ENCODE measurements at places on chromosomes 3 and 15.

- DNase-seq: no peak
These were observed 12.0 kb downstream of the CMTM7 start for GRCh38 chr3:32403663-32404062.

DNA sequence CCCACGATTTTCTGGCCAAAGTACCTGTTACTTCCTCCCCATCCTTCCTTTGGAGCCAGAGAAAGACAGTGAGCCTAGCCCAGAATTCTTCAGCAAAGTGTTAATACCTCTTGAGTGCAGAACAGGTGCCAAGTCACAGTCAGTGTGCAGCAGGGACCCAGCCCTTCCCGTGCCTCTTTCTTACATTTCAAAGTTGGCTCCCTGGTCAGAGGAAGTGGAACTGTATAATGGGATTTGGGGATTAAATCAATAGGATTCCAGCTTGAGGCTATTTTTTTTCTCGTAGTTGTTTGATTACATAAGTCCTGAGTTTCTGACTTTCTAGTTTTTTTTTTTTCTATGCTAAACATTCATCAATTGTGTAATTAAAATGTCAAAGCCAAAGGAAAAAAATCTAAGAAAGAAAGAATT lies 52.6 kb upstream of the ABHD10 start:
- no peak for DNase-seq

DNA sequence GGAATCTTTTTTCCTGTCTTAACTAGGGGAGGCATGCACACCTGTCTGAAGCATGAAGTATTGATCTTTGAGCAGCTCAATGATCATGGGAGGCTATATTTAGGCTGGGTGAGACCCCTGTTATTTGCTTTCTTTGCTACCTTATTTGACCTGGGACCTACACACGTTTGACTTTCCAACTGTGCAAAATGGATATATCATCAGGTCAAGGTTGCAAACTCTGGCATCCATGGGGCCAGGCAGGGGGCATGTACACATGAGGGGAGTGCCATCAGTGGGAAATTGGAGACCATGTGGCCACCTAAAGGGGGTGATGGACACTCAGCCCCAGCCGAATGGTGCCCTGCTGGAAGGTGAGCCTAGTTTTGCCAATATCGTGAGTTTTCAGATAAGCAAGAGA lies 174.2 kb downstream of the FEZF2 start:
- no peak for DNase-seq

DNA sequence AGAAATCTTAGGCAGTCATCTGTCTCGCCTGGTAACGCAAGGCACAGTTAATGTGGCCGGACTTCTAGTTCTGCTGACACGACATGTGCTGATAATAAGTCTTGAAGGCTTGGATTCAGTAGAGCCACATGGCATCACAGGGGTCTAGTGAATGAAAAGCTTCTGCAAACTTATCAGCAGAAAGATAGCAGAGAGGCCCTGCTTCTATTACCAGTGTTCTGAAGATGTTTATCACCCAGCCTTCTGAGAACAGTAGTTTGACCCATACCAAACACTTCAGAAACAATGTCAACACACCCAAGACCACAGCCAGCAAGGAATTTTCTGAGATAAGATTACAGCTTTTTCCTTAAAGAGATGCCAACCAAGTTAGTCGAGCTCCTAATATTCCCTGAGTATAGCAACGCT lies 102.7 kb upstream of the UMPS start:
- no peak for DNase-seq

- no peak for DNase-seq
These were observed 78.9 kb downstream of the FAM81A start for GRCh38 chr15:59516655-59517461.

- DNase-seq: no peak
These were observed 250.3 kb downstream of the POLQ start for GRCh38 chr3:121295452-121295851.

DNA sequence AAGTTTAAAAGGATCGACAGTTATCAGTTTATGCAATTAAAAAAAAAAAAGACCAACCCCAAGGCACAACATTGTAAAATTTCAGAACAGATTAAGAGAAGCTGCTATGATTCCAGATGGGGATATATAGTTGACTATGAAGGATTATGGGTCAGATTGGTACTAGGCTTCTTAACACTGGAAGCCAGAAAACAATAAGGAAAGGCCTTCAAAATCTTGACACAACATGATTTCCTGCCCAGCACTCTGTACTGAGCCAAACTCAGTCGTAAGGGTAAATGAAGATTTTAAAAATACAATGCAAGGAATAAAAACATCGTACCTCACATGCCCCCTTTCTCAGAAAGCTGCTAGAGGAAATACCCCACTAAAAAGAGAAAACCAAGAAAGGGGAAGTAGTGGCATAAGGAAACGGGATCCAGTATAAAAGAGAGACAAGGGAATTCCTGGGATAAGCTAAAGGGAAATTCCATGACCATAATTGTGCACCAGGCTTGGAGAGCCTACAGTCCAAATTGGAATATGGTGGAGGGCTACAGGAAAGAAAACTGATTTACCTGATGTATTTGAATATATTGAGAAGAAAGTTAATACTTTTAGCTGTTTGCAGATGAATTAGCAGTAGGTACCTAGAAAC lies 27.9 kb downstream of the PIAS1 start:
- DNase-seq: no peak

- no peak for DNase-seq
These were observed 530.0 kb downstream of the MECOM start for GRCh38 chr3:169133178-169134161.

GRCh38 chr3:72109327-72110259 lies 324.6 kb upstream of the PROK2 start:
- DNase-seq: no peak

GRCh38 chr3:143416229-143416628 lies 296.7 kb downstream of the CHST2 start:
- DNase-seq: no peak

- DNase-seq: no peak
These were observed 69.1 kb downstream of the CMTM8 start for GRCh38 chr3:32307591-32307990.

GRCh38 chr3:159821736-159822135 lies 166.9 kb upstream of the IL12A start:
- DNase-seq: no peak

DNA sequence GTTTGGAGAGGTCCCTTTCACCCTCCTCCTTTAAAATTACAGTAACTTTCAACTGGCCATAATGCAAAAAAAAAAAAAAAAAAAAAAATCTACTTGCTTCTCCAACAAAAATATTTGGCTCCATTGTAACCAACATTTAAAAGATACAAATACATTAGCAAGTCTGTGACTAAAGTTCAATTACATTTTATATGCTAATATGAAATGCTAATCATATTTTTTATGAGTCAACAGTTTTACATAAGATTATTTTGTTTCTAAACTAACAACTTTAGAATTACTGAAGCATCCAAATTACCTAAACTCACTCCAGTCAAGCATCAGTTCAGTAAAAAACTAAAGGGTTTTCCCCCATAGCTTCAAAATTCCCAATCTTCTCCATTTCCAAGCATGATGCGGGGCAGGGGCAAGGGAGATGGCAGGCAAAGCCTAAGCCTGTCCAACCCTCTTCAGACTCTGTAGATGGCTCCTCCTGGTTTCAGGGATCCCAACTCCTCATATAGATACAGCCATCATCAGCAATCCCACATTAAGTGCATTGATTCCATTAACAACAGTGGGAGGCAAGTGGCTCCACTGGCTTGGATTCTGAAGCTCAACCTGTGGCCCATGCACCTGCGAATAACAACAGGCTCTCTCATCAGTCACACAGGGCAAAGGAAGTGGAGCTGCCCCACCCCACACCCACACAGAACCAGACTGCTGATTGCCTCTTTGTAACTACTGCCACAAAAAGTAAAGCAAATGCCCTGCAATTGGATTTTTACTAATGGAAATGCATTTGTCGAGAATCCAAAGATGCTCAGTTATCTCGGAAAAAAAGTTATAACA lies 15.0 kb downstream of the SFMBT1 start:
- DNase-seq: peak; percentile 5

DNA sequence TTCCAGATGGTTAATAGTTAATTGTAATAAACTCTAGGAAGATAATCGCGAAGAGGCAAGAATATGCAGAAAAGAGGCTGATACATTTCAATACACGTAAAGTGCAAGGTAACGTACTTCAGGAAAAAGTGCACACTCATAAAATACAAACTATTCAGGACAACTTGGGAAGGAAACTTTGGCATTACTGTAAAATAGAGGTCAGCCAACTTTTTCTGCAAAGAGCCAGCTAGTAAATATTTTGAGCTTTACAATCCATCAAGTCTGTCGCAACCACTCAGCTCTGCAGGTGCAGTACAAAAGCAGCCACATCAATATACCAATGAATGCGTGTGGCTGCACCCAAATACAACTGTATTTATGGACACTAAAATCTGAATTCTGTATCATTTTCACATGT lies 51.6 kb upstream of the THUMPD3 start:
- no peak for DNase-seq

DNA sequence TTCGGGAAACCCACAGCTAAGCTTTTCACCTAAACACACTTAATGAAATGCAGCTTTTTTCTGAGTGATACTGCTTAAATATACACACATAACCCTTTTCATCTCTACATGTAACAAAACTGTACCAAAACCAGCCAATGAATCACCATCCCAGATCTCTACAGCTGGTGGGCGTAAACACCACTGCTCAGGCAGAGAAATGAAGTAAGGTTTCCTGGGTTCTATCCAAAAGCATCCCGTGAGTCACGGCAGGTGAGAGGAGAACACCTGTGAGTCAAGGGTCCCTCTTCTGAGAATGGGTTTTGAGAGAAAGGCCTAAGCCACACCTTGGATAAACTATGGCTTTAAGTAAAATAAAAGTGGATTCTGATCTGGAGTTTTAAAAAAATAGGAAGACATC lies 2.6 kb downstream of the CLDN1 start:
- no peak for DNase-seq

- DNase-seq: no peak
These were observed 229.4 kb downstream of the FEZF2 start for GRCh38 chr3:62143843-62144450.

DNA sequence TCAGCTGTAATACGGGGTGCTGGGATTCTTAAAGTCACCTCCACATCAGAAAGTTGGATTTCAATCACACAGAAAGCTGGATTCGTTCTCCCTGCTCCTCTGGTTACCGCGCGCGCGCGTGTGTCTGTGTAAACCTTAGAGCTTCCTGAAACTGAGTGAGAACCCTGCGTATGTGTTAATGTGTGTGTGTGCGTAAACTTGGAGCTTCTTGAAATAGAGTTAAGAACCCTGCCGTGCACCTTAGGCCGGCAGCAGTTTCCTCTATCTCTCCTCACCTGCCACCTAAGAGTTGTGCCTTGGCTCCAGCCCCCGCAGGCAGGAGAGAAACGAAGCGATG lies 531 bp downstream of the LZTFL1 start:
- no peak for DNase-seq

DNA sequence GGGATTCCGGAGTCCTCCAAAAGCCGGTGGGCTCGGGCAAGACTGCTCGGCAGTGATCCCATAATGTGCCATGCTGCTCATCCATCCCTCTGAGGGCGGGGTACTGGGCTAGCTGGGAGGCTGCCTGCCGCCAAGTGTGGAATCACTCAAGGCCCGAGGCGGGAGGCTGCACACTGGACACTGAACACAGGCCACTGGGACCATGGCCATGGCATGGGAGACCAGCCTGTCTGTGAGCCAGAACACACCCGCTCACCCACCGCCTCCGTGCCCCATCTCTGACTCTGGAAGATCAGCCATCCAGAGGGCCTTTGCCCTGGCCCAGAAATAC lies 1.4 kb downstream of the C3orf22 start:
- no peak for DNase-seq

DNA sequence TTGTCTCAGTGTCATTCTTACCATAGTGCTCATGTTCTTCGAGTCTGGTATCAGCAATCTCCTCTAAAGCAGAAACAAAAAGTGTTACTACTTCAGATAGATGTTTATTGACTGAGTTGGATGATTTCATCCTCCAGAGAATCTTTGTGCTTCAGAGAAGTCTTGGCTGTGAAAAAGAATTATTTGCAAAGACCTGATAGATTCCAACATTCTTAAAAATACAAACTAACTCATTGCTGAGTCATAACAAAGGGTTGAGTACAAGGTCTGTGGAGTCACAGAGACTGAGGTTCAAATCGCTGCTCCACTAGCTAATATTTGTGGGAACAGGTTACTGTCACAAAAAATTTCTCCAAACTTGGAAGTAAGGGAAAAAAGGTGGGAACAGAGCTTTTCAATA lies 9.0 kb upstream of the STRIT1 start:
- DNase-seq: no peak

- no peak for DNase-seq
These were observed 575.8 kb upstream of the TBL1XR1 start for GRCh38 chr3:177772908-177773557.

DNA sequence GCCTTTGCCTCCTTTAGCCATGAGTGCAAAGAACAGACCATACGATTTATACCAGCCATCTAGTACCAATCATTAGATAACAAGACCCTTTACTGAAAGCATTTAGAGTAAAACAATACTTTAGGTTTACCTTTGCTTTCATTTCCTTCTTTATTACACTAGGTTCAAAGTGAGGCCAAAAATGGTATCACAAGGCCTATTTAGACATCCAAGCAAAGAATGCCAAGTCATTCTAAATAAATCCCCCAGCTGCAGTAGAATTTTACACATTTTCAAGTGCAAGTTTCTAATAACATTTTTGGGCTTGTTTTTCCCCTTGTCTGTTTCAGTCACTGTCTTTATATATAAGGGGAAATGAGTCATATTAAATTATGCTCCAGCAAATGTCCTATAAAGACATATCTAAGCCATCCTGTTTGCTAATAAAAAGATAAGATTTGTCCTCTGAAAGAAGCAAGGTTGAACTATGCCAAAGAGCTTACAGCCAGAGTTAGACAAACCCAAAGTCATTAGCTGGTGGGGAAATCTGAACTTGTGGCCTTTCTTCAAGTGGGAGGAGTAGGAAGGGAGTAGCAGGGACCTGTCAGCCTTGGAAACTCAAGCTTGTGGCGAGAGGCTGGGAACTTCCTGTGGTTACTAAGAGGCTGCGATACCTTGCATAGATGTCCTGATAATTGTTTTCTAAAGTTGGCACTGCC lies 232.7 kb downstream of the MECOM start:
- no peak for DNase-seq

- DNase-seq: no peak
These were observed 154.4 kb downstream of the DNAJB8 start for GRCh38 chr3:128312271-128312670.

DNA sequence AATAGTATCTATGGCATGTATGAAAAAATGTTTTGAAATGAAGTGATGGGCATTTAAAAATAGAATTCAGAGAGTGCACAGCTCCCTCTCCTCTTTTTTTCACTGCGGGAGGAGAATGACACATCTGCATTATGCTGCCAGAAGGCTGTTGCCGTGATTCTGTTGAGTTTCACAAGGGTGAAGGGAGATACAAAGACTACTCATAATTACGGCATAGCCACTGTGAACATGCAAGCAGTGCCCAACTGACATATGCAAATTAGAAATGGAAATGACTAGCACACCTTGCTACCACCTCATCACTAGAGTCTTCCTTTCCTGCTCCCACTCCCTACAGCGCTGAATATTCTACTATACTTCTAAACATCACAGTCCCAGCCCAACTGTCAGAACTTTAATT lies 20.1 kb downstream of the IFT57 start:
- DNase-seq: no peak
